Stimulated activated CD4-positive, alpha-beta T cell treated with anti-CD3 and anti-CD28 coated beads, Interleukin-12 subunit alpha, Interleukin-12 subunit beta, amount 100 ng/mL, for 24 hours (primary cell): ENCODE measurements at places on chromosomes 4 and X.

- DNase-seq = no peak
Observed at GRCh38 chr4:102843938-102844337, 16.6 kb upstream of the UBE2D3 start.

DNA sequence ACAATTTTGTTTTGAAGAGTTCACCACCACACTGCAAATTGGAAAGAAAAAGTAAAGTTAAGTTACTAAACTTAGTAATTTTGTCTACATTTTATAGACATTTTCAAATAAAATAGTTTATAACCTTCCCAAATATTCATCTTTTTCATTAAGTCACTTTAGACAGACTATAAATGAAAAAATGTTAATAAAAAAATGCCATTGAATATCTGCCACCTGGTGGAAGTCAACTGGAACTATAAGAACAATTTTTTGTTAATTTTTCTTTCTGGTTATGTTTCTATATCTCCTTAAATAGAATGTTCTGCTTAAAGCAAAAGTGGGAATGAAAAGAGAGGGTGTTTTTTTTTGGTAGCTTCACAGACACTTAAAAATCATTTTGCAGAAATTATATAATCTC is 534.4 kb upstream of the PCDH10 start:
- no peak for DNase-seq

DNA sequence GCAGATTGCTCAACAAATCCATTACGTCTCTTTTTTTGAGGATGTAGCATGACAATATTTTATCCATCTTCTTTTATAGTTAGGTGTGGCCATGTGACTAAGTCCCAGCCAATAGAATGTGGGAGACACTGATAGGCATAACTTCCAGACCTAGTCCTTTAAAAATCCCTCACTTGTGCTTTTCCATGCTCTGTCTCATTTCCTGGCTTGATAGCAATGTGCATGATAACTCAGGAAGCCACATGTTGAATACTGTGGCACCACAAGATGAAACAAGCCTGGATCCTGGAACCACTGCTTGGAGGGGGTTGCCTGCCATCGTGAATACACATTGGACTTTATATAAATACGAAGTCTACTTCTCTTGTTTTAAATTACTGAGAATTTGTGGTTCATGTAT is 184.0 kb upstream of the NEIL3 start:
- no peak for DNase-seq

DNA sequence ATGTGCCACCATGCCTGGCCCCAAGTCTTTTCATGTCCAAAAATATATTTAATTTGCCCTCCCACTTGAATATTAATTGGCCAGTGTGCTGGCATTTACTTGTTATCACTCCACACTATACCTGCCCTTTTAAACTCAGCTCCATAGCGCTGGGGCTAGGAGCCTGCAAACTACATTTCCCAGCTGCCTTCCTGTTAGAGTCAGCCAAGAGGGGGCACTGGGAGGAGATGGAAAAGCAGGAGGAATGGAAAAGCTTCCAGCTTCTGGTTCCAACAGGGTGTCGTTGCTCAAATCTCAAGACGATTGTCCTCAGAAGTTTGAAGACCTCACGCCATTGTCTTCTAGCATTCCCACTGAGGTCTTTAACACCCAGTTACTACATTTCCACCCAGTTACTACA is 315.5 kb downstream of the BCOR start:
- no peak for DNase-seq

- DNase-seq = no peak
Observed at GRCh38 chr4:45350438-45350837, 624.1 kb upstream of the GNPDA2 start.

DNA sequence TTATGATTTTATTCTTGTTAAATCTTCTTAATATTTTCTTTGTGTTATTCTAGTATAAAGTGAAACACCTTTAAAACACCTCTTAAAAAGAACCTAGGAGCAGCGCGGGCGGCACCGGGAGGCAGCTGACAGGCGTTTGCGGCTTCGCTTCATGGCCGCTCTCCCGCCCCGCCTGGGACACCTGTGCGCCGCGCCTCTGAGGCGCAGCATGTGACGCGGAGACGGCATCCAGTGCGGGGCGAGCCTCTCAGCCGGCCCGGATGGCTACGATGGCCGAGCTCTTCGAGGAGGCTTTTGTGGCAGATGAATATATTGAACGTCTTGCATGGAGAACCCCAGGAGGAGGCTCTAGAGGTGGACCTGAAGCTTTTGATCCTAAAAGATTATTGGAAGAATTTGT is 1592.7 kb downstream of the TECRL start:
- DNase-seq = no peak

- DNase-seq = no peak
Observed at GRCh38 chr4:106595906-106596305, 227.3 kb upstream of the GIMD1 start.

DNA sequence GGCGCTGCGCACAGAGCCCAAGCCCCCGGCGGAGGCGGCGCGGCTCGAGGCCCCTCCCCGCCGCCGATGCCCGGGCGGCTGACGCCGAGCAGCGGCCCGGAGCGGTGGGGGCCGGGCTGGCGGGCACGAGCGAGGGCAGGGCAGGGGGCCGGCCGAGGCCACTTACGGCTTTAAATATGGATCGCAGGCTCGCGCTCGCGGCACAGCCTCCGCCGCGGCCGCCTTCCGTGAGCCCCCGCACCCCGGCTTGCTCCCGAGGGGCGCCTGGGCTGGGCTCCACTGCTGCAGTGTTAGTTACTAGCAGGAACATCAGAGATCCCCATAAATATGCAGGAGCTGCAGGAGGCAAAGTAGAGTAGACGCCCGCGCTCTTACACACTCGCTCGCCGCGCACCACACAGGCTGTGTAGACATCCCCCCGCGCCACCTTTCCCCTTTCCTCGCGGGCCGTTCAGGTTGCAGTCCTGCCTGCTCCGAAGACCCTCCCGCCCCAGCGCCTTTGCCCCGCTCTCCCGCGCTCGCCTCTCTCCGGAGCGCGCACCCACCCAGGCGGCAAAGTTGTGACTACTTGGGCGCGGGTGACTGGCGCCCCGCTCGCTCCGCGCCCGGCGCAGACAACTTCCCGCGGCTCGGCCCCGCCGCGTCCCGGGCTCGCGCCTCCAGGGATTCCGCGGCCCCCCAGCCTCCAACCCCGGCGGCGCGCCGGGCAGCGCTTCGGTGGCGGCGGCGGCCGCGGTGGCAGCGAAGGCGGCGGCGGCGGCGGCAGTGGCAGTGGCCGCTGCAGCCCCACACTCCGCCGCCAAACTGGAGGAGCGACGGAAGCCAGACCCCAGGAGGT is 152.0 kb upstream of the SLC4A4 start:
- DNase-seq = no peak

DNA sequence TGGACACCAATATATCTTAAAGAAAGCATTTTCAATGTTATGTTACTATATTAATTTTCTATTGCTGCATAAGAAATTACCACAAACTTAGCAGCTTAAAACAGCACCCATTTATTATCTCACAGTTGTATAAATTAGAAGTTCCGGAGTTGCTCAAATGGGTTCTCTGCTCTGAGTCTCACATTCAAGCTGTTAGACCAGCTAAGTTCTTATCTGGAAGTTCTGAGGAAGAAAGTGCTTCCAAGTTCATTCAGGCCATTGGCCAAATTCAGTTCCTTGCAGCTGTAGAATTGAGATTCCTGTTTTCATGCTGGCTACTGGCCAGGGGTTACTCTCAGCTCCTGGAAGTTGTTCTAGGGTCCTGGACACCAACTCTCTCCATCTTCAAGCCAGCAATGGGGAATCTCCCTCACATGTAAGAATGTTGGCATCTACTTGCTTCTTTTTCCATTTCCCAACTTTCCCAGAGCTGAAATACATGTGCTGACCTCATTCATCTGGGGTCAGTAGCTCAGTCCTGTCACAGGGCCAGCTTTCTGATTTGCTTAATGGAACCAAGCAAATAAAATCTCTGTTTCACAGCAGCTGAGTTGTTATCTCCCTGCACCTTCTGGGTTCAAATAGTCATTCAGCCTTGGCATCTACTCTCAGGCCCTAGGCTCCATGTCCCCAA is 99.6 kb upstream of the INTU start:
- no peak for DNase-seq
